ENCODE measurements at places on chromosomes 4 and X.

GRCh38 chrX:2264179-2265030, 236.4 kb downstream of the DHRSX start:
- no peak for DNase-seq

GRCh38 chrX:41538707-41539106, 91.6 kb downstream of the NYX start:
- no peak for DNase-seq

GRCh38 chrX:1491851-1492349, 39.2 kb upstream of the ASMTL start:
- no peak for DNase-seq

DNA sequence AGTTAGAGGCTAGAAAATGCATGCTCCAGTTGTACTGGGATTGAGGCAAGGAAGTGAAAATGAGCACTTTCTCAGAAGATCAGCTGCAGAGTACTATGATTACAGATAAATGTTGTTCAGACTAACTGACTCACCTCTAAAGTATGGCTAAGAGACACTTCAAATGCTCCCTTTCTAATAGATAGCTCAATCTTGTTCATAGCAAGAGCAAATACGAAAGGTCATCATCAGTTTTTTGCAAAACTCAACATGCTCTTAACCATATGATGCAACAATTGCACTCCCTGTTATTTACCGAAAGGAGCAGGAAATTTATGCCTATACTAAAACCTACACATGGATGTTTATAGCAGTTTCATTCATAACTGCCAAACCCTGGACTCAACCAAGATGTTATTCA, 838.4 kb upstream of the INTU start:
- DNase-seq = no peak

- no peak for DNase-seq
Measured at GRCh38 chr4:6341696-6342095, 72.0 kb downstream of the WFS1 start.

DNA sequence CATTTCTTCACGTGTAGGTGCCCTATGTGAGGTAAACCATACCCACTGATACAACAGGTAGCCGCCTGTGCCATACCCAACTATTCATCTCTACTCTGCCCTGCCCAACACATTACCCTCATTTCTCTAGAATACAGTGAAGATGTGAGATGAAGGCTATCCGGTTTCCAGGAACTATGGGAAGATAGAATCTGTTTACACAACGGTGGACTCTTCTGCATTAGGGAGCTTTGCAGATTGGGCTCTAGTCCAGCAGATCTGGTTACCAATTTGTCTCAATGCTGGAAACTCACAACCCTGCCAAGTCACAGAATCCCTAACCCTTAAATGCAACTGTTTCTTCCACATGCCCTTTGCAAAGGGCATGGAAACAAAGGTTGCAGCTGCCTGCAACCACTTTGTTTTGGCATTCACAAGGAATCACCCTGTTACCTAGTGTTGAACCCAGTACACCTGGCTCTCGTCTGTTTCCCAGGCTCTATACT, 6.4 kb upstream of the SLAIN2 start:
- no peak for DNase-seq

DNA sequence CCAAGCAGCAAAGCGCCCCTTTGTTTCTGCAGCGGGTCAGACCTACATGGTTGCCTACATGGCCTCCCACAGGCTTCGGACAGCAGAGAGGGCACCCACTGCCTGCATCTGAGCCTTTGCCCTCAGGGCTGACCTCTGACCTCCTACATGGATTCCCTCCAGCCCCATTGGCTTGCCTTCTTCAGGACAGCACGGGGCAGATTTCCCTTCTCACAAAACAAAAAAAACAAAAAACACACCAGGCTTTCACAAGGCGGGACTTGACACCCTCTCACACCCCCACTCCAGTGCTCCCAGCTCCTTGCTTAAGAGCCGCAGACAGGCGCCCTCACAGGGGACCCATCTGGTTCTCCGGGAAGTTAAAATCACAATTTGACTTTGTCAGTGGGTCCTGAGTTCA, 32.9 kb downstream of the ZFYVE28 start:
- no peak for DNase-seq

- DNase-seq = no peak
Measured at GRCh38 chr4:33628296-33628695, 2616.0 kb downstream of the ARAP2 start.

DNA sequence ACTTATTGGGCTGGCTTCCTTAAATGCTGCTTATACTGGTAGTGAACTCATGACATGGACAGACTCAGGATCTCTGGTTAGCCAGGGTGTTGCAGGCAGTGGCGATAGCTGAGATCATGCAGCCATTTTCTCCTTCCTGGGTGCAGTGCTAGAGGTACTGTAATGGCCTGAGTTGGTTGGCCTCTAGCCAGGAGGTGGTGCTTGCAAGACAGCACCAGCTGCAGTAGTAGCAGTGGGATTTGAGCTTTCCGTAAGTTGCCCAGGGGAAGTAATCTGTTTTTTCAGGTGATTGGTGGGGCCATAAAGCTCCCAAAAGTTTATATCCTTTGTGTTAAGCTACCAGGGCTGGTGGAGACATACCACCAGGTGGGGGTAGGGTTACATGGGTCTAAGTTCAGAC, 45.1 kb upstream of the AADAT start:
- DNase-seq = no peak

- no peak for DNase-seq
Measured at GRCh38 chrX:44876086-44876485, 3.1 kb downstream of the KDM6A start.

DNA sequence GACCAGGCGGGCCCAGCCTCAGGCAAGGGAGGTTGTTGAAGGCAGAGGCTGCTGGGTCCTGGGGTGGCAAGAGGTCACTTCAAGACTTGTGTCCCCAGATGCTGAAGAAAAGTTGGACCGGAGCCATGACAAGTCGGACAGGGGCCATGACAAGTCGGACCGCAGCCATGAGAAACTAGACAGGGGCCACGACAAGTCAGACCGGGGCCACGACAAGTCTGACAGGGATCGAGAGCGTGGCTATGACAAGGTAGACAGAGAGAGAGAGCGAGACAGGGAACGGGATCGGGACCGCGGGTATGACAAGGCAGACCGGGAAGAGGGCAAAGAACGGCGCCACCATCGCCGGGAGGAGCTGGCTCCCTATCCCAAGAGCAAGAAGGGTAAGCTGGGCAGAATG, 4.4 kb downstream of the PQBP1 start:
- no peak for DNase-seq

- no peak for DNase-seq
Measured at GRCh38 chr4:186738421-186738820, 14.8 kb upstream of the FAT1 start.

- no peak for DNase-seq
Measured at GRCh38 chrX:154437971-154438893, 1.3 kb downstream of the GDI1 start.

GRCh38 chr4:173490817-173491528, 39.1 kb downstream of the HAND2 start:
- no peak for DNase-seq

- DNase-seq = no peak
Measured at GRCh38 chrX:71941776-71942175, 31.1 kb downstream of the NHSL2 start.

GRCh38 chr4:27234306-27234899, 373.8 kb downstream of the STIM2 start:
- no peak for DNase-seq

DNA sequence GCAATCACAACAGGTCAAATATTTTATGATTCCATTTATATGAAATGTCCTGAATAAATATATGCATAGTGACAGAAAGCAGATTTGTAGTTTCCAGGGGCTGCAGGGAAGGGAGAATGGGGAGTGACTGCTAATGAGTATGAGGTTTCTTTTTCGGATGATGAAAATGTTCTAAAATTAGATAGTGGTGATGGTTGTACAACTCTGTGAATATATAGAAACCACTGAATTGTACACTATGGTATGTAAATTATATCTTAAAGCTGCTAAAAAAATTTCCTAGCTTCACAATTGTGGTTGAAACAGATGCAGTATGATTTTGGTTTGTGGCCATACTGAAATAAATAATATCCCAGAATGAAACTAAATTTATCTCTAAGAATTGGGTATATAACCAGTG, 12.9 kb upstream of the IL2 start:
- DNase-seq = no peak

- no peak for DNase-seq
Measured at GRCh38 chr4:128310266-128310697, 22.7 kb upstream of the PGRMC2 start.

DNA sequence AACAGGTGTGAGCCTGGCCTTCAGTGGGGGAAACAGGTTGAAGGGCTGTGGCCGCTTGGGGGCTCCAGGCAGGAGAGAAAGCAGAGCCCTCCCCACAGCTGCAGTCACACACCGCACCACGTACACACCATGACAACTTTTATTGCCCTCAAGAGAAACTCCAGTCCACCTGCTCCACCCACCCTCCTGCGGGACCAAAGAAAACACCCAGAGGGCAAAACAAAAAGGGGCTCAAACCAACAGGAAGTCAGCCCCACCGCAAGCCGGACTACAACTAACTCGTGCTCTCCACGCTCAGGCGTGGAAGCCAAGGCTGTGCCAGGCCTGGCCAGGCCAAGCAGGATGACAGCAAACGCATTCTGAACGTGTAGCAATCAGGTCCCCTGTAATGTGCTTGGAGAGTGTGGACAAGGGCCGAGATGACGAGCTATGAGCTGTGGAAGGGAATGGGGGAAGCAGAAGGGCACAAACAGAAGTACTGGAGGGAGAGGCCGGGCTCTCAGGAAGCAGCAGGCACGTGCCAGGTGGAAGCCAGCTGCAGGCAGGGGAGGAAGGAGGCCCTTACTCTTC, 12.7 kb downstream of the SLC6A8 start:
- DNase-seq = no peak

DNA sequence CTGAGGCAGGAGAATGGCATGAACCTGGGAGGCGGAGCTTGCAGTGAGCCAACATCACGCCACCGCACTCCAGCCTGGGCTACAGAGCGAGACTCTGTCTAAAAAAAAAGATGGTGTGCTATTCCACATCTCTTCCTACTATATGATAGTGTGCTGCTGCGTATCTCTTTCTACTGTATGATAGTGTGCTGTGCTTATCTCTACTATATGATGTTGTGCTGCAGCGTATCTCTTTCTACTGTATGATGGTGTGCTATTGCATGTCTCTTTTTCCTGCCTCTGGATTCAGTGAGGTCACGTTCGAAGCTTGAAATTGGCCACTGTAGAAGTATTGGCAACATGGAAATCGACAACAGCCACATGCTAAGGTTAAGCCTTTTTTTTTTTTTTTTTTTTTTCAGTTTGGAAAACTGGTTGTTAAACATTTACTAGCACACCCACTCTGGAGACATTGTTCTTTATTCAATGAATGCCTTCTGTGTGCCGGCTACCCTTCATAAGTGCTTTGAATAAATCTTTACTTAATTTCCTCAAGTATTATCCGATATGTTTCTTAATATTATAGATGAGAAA, 31.0 kb downstream of the ARFIP1 start:
- no peak for DNase-seq

GRCh38 chr4:156547439-156547838, 424.2 kb downstream of the PDGFC start:
- no peak for DNase-seq

DNA sequence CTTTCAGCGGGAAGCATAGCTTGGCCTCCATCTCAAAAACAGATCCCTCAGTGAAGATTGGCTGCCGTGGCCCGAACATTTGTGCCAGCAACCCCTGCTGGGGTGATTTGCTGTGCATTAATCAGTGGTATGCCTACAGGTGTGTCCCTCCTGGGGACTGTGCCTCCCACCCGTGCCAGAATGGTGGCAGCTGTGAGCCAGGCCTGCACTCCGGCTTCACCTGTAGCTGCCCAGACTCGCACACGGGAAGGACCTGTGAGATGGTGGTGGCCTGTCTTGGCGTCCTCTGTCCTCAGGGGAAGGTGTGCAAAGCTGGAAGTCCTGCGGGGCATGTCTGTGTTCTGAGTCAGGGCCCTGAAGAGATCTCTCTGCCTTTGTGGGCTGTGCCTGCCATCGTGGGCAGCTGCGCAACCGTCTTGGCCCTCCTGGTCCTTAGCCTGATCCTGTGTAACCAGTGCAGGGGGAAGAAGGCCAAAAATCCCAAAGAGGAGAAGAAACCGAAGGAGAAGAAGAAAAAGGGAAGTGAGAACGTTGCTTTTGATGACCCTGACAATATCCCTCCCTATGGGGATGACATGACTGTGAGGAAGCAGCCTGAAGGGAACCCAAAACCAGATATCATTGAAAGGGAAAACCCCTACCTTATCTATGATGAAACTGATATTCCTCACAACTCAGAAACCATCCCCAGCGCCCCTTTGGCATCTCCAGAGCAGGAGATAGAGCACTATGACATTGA, 175.4 kb downstream of the FAT4 start:
- no peak for DNase-seq

GRCh38 chr4:48205107-48205506, 64.5 kb downstream of the TEC start:
- DNase-seq = no peak

DNA sequence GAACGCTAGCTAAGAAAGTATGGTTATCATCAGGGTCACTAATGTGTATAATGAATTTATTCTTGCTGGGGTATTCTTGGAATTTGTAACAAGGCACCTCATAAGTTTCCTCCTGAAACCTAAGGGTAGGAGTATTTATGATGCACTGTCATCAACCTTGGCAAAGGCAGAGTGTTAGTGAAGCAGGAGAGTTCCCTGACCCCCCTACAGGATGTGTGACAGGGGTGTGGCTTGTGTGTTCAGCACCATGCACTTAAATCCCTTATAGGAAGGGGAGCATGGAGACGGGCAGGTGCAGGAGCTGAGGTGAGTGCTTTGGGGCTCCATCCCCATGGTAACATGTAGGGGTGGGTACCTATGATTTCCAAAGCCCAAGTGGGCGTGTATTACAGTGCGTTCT, 237.7 kb downstream of the GALNTL6 start:
- no peak for DNase-seq

- DNase-seq = no peak
Measured at GRCh38 chrX:4315891-4316290, 602.4 kb upstream of the PRKX start.

DNA sequence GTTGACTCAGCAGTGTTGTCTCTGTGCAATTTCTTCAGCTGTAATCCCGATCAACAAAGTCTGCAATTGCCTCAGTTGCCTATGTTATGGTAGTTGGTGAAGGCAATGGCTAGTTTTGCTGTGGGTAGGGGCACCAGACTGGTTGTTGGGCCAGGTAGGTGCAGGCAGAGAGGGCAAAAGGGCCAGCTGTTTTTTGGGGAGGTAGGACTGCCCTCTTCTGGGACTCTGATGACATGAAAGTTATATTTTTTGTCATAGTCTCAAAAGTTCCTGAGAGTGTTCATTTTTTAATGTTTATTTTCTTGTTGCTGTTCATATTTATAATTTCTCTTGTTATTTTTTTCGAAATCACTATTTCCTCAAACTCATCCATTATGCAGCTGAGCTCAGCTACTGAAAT, 25.1 kb downstream of the DCAF12L2 start:
- no peak for DNase-seq

DNA sequence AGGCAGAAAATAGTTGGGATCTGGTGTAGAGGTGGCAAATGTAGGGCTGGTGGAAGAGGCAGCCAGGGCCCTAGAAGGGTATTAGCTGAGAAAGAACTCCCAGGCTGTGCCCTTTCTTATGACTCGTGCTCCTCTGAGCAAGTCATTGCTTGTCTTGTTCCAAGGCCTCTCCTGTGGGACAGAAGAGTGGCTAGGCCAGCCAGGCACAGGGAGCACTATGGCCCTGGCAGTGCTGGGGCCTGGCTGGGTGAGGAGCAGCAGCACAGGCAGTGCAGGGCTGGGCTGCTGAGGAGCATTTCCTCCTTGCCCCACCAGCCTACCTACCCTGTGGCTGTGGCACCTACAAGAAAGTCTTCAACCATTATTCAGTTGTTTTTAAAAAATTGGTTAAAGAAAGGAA, 298.5 kb upstream of the NR3C2 start:
- DNase-seq = no peak
